ENCODE measurements at places on chromosomes 4 and X.

- DNase-seq, result no peak
These were observed 75.0 kb downstream of the NBDY start for GRCh38 chrX:56803850-56804681.

GRCh38 chr4:55967376-55967775 is 18.6 kb downstream of the CEP135 start:
- no peak for DNase-seq

- DNase-seq, result no peak
These were observed 39.5 kb upstream of the RELL1 start for GRCh38 chr4:37725718-37726117.

DNA sequence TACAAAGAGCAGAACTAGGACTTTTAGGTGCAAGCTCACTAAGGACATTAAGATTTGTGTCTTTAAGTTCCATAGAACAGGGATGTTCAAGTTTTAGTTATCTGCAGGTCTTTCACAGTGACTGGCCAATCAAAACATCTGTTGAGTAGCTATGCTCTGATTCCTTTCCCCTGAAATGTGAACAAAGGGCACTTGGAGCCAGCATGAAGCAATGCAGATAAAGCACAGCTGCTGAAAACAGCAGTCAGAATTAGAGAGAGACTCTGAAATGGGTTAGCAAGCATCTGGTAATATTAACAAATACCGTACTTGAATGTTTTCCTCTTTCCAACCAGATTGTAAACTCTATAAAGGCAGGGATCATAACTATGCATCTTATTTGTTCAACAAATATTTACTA is 276.9 kb downstream of the RAB28 start:
- no peak for DNase-seq

DNA sequence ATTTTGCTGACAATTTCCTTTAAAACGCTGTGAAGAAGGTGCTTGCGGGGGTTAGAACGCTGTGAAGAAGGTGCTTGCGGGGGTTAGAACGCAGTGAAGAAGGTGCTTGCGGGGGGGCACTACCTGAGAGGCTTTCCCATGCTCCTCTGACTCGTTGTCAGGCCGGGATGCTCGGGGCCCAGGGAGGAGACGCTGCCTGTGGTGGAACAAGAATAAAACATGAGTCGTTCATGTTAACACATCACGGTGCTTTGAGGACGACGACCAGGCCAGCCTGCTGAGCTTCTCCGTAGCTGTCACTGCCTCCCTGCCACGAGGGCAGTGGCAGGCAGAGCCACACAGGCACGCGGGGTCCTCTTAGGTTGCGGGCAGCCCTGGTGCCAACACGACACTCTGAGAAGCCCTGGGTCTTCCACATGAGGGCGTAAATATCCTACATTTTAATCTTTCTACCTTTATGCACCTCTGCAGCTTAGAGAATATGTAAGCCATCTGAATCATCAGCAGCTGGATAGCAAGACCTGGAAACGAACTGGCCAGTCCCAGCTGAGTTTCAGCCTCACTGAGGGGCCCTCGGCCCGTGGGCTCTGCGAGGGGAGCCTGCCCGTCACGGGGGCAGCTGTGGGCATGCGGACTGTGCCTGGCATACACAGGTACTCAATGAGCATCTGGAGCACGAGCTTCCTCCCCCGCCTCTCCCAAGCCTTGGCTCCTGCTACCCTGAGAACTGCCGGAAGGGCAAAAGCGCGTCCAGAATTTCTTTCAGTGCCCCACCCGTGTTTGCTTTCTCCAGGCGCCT is 47.0 kb downstream of the FGFRL1 start:
- peak; percentile 11 for DNase-seq
